ENCODE measurements at places on chromosomes 2 and 18.

DNA sequence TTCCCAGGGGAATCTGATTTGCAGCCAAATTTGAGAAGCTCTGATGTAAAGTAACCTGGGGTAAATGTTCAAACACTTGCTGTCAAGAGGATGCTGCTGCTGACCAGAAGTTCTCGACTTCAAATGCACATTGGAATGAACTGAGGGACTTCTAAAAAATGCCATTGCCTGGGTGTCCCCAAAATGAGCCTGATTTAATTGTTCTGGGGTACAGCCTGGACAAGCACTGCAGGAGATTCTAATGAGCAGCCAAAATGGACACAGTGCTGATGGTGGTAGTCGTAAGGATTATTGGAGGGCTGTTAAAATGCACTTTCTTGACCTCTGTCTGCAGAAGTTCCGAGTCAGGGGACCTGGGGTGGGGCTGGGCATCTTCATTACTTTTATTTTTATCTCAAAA is 49.5 kb downstream of the LIPG start:
- no peak for DNase-seq

DNA sequence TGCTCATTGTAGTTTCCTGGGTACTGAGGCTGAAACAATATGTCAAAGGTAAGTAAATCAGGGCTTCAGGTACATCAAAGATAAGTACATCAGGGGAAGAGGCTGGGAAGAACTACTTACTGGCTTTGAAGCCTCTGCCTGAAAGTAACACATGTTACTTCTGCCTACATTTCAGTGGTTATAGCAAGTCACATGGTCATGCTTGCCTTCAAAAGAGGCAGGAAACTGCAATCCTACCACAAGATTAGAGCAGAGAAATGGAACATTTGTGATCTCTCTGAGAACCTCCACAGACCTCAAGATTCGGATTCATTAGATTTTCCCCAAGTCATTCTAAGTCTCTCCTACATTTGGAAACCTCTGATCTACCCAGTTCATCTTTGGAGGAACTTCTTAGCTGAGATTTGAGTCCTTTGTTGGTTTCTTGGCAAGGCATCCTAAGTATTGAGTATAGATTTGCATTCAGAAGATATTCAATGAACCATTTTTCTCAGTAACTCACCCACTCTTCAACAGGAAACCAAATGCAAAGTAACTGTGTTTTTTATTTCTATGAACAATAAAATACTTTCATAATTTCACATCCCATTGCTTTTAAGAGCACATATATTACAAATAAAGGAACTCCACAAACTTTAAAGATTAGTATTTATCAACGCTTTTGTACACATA is 48.5 kb upstream of the CCDC195 start:
- no peak for DNase-seq

GRCh38 chr18:39596221-39596620 is 2030.6 kb upstream of the CELF4 start:
- no peak for DNase-seq

GRCh38 chr2:147273106-147273505 is 571.7 kb upstream of the ACVR2A start:
- no peak for DNase-seq

GRCh38 chr2:23146011-23146410 is 239.0 kb upstream of the KLHL29 start:
- no peak for DNase-seq

GRCh38 chr18:21267400-21267799 is 25.4 kb downstream of the GREB1L start:
- no peak for DNase-seq

Data from EL (cell line).